Kidney (tissue), 22 donors: ENCODE measurements at places on chromosomes 6 and 20. TPM values are rescaled to one million over a fixed set of nuclear protein-coding genes. Genes with fewer than 3 reads are reported as not detected.

DNA sequence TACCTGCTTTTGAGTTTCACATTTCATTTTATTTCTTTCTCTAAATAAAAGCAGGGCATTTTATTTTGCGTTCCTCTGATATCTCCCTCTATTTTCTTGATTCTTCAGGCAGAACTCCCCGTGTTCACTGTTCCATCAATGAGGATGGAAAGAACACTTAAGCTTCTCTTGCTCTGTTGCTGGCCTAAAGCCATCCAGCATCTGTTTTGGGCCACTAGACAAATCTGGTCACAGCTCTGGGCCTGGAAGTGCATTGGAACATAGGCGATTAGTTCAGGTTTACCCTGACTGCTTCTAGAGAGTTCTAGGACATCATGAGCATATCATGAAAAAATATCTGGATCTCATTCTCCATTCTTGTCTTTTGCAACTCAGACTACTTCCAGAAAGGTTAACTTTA, 611.2 kb downstream of the UTRN start:
- no peak for DNase-seq

Gene FITM2
- polyA plus RNA-seq = 12.5 TPM

- no peak for DNase-seq
Measured at GRCh38 chr6:109461733-109462526, 6.4 kb upstream of the MICAL1 start.

- no peak for DNase-seq
Measured at GRCh38 chr20:5652626-5653553, 97.3 kb upstream of the SHLD1 start.

- no peak for DNase-seq
Measured at GRCh38 chr6:166202321-166202733, 34.7 kb upstream of the TBXT start.

DNA sequence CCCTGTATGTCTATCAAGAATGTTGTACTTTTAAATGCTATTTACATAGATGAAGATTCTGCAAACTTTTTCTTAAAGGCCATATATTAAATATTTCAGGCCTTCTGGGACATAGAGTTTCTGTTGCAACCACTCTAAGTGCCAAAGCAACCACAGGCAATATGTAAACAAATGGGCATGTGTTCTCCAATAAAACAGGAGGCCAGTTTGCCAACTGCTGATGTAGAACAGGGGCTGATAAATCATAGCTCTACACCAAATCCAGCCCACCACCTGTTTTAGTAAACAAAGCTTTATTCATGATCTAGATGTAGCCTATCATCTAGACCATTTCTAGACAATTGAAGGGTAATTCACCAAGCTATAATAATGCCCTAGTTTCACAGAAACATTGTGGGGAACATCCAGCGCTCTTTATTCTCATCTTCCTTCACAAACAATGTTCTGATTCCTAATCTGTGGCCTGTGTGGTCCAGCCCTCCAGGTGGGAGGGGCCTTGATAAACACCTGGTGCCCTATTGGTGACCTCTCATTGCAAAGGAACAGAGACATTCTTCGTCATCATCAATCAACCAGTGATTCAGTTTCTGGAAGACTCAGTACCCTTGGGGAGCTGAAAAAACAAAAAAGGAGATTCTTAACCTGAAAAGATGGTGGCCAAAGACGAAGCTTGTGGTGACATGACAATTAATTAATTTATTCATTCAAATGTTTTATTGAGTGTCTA, 80.2 kb downstream of the PREP start:
- DNase-seq = no peak

Gene CCN6
- 8.4 TPM for polyA plus RNA-seq
